Kidney capillary endothelial cell (primary cell): ENCODE measurements at places on chromosomes 12 and 14.

- DNase-seq = no peak
Measured at GRCh38 chr14:105857826-105858675, 331.7 kb downstream of the TMEM121 start.

DNA sequence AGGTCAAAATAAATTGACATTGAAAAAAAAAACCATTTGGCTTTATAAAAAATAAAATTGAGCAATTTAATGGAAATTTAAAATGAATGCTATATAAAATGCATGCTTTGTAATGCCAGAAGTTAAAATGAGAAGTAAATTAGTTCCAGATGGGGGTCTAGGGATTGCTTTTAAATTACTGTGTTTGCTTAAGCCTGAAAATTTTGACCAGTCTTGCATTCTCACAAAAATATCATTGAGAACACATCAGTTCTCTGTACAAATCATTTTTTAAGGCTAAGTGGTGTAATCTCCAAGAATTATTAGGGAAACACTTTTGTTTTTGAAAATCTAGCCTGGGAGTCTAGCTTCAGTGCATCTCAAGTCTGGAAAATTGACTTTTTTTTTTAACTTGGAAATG, 90.7 kb downstream of the RERG start:
- no peak for DNase-seq

DNA sequence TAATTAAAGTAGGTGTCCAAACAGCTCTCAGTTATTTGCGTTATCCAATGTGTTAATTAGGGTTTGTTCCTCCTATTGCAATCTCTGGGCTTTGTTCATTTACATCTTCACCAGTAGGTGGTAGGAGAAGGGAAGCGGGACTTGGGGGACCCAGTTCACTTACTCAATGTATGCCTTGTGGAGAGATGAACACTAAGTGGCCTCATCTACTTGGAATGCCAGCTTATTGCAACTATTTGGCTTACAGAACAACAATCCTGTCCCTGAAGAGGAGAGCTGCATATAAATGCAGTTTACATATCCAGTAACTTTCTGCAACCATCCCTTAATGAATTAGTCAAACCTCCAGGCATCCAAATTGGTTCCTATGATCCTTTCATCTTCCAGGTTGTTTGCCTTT, 417.1 kb upstream of the CCDC196 start:
- DNase-seq = no peak

DNA sequence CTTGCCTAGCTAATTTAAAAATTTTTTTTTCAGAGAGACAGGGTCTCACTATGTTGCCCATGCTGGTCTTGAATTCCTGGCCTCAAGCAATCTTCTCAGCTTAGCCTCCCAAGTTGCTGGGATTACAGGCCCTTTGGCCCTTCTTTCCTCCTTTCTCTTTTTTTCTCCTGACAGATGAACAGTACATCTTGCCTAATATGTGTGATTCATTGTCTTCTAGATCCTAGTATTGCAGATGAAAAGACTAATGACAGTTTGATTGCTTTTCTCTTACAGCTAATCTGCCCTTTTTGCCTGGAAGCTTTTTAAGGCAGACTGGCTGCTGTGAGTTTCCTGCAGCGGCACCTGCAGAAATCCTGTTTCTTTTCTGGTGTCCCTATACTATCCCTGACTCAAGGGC, 12.0 kb downstream of the DEPDC4 start:
- no peak for DNase-seq

DNA sequence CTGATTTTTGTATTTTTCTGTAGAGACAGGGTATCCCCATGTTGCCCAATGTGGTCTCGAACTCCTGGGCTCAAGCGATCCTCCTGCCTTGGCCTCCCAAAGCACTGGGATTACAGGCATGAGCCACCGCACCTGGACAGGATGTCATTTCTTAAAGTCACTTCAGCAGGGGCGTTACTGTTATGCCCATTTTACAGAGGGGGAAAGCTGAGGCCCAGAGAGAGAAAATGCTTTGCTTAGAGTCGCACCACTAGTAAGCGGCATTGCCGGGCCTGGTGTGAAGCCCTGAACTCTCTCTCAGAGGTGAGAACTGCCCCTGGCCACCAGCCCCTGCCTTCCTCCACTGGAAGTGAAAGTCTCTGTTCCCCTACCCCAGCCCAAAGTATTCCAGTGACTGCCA, 207.0 kb downstream of the PHETA1 start:
- no peak for DNase-seq

DNA sequence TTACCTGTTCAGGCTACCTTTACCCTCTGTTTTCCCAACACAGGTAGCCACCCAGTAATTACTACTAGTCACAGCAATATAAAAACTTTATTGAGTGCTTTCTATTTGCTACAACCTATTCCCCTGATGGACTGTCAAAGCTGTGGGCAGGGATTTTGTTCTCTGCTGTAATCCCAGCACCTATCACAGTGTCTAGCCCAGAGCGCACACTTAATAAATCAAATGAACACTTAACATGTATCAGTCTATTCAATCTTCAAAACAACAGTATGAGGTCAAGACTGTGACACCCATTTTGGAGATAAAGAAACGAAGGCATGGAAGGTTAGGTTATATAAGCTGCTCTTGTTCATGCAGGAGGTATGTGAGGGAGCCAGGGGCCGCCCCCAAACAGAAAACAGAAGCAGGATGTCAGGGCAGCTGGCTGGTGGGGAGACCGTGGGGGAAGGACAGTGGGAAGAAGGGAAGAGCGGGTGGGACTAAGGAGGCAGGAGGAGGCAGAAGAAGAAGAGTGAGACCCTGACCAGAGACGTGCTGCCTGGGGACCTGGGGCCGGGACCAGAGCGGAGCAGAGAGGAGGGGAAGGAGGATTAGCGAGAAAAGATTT, 1.7 kb downstream of the TNFRSF1A start:
- DNase-seq = peak; percentile 42

GRCh38 chr14:35394326-35395013, 10.1 kb downstream of the NFKBIA start:
- no peak for DNase-seq

- DNase-seq = no peak
Measured at GRCh38 chr12:95805864-95806671, 15.5 kb upstream of the NTN4 start.

DNA sequence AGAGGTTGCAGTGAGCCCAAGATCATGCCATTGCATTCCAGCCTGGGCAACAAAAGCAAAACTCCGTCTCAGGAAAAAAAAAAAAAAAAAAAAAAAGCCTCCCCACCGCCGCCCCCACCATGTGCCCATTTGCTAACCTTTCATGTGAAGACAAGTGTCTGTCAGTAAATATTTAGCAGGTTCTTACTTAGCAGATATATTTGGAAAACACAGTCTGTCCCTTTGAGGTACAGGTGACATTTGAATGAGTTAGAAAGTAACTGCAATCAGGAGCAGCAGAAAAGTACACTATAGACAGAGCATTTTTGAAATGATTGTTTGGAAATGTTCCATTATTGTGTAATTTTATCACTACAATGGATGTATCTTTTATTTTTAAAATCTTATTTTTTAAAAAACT, 119.7 kb downstream of the FGD4 start:
- no peak for DNase-seq

GRCh38 chr14:36585100-36585499, 2.7 kb upstream of the NKX2-8 start:
- DNase-seq = no peak

DNA sequence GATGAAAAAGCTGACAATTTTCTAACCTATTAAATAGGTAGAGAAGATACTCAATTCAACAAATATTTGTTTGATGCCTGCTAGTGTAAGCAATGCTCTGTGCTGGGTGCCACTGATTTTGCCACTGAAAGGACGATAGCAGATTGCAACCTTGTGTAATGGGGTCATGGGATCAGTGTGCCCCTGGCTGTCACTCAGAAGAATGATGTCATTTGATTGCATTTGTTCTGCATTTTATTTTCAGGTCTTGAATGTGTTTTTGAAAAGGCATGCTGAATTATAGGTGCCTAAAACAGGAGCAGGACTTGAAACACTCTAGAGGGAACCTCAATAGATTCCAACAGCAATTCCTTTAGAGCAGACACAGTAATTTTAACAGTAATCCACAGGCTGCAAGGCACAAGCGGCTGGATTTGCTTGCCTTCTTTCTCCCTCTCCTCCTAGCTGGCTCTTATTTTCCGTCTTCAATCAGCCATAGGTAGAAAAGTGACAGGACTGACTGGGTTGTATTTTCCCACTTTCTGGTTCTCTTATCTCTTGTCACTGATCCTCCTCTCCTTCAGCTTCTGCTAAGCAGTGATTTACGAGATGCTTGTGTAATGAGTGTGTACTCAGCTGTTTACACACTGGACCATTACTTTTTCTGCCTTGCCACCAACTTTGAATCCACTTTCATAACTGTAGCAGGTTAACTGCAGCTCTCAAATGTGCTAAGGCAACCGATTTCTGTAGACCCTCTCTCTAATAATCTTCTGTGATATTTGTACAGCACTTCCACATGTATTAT, 4.1 kb downstream of the PLXNC1 start:
- DNase-seq = no peak

GRCh38 chr14:73241481-73242165, 4.3 kb downstream of the PAPLN start:
- DNase-seq = no peak

DNA sequence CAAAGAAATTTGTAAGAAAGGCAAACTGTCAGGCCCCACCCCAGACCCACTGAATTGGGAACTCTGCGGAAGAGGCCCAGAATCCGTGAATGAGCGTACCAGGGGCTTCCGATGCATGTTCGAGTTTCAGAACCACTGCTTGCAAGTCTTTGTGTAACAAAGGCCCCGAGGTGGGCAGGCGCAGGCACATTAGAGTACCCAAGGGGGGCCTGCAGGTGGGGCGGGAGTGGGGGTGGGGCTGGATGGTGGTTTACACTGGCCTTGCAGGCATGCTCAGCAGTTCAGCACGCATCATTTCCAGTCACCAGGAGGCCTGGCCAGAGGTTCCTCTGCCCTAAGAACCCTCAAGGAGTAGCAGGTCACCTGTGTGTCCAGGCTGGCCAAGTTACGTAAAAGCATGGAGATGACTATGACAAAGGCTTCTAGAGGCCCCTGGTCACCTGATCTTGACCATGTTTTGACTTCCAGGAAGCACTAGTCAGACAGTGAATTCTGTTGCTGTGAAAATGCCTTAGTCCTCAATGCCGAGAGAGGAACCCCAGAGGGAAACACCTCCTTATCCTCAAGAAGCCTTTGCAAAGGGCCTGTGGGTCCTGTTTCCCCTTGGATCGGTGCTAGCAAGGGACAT, 33.2 kb upstream of the IRF2BPL start:
- DNase-seq = no peak

DNA sequence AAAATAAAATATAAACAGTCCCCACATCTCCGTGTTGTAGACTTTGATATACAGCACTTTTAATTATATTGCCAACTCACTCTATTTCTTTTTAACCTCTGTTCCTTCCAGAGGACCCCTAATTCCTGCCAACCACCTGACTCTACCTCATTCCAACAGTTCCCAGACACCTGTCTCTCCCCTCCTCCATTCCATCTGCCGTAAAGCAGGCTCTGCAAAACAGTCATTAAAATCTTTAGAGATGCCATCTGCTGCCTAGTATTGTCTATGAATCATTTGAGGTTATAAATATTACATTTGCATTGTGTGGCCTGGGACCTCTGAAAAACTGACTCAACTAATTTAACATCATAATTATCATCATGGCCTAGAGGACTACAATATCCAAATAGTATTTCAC, 148.8 kb upstream of the DCN start:
- no peak for DNase-seq

GRCh38 chr12:64976131-64976530, 145.0 kb downstream of the WIF1 start:
- DNase-seq = no peak

GRCh38 chr12:47863985-47864384, 40.8 kb downstream of the VDR start:
- no peak for DNase-seq

GRCh38 chr12:71876137-71876799, 36.7 kb downstream of the TBC1D15 start:
- DNase-seq = no peak

DNA sequence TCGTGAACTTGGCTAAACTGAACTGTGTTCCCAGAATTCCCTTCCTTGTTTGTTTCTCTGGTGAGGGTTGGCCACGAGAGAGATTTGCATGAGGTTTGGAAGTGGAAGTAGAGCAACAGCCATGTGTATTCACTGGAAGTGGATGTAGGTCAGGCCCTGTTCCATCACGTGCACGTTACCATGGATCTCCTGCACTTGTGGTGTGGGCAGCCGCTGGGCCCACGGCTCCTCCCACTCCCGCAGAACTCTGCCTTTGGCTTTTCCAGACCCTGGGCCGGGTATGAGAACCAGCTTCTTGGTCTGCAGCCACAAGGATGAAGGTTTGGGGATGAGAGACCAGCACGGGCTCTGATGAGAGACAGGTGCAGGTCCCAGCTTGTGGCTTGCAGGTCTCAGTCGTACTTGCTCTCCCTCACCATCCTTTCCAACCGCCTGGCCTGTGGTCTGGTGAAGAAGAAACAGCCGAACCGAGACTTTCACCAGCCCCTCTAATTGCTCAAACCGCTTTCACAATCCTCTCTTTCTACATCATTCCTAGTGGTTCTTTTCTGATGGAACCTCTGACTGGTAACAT, 94.9 kb downstream of the DUSP16 start:
- DNase-seq = no peak

- no peak for DNase-seq
Measured at GRCh38 chr12:15808250-15808649, 19.1 kb upstream of the EPS8 start.

- no peak for DNase-seq
Measured at GRCh38 chr12:14307004-14307403, 58.5 kb upstream of the ATF7IP start.

DNA sequence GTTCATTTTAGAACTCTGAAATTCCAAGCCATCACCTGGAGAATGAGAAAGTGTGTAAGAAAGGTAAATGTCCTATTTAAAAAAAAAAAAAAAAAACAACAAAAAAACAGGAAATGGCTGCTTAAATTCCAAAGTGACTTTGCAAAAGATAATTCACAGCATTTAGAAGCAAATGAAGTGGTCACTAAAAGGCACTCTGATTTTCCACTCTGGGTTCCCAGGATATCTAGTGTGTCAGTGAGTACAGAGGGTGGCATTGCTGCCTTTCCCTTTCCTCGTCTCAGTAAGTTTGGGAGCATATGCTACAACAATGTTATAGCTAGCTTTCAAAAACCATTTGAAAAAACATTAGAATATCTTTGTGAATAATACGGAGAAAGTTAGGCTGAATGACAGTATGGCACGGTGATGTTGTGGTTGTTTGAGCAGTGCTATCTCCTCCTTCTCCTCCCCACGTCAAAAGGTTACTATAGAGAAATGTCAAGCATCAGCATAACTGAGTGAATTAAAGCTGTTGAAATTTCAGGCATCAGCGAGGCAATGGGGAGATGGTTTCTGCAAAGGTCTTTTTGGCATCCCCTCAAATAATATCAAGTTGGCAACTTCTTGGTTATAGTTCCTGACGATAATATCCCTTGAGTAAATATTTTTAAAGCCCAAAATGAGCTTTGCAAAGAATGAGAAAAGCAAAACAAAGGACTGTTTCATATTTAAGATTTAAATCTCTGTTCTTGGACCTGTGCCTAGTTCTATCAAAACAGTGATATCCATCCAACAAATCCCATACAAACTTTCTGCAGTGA, 164.5 kb upstream of the E2F7 start:
- DNase-seq = no peak

GRCh38 chr12:113825705-113826104, 140.4 kb downstream of the RBM19 start:
- DNase-seq = no peak
